Jurkat, Clone E6-1 (cell line): ENCODE measurements at places on chromosomes 2 and 18.

- peak; percentile 65 for DNase-seq
Observed at GRCh38 chr2:218290316-218291261, 1.7 kb downstream of the TMBIM1 start.

DNA sequence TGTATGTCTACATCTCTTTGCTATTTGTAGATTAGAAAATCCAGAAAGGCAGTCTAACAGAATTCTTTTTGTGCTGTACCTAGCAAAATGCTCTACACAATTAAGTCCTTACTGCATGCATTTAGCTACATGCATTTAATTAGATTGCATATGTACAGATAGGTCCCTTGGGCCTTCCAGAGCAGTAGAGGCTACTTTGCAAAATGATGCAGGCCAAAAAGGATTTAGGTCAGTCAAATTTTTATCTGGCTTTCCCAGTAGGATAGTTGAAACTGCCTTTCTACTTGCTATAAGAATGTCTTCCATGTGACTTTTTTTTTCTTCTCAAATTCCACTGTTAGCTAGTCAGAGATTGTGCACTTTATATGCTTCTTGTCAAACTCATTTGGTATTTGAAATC, 19.3 kb downstream of the GALNT13 start:
- no peak for DNase-seq

DNA sequence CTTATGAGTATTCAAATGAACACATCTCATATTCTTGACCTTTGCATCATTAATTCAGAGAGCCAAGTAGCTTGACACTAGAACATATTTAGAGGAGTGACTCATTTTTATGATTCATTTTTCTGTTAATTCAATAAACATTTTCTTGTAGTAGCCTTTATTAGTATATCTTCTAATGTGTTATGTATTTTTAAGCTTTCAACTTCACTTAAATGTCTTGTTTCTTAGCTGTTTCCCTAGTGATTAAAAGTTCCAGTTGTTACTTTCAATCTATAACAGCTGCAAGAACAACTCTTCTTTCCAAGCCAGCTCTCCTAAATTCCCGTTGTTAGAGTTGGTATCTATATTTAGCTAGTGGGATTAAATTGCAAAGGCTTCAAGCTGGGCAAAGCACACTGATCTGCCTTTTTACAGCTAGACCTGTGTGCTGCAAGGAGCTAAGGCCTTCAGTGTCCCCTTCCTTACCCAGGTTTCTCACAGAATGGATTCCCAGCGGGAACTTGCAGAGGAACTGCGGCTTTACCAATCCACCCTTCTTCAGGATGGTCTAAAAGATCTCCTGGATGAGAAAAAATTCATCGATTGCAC, at the start of gene KLHL41:
KLHL41 (plus strand) TSS at position 405 of the 588 bp plus-strand sequence; CDS start at position 482, 77 bp downstream.
- no peak for DNase-seq

DNA sequence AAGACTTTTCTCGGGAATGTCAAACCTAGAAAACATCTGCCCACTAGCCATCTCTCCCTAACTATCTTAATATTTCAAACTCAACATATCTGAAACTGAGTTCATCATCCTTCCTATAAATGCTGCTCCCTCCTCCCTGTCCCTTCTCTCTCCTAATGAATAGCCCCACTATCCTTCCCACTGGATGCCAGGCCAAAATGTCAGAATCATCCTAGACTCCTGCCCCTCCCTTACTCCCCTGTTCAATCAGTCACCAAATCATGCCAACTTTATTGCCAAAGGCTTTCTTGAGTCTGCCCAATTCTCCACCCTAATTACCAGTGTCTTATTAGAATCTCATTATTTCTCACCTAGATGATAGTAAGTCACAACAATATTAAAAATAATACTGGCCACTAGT, 8.5 kb downstream of the EVA1A start:
- DNase-seq, result no peak
